ENCODE measurements at places on chromosomes 2 and 18. TPM values are rescaled to one million over a fixed set of nuclear protein-coding genes. Genes with fewer than 3 reads are reported as not detected.

BCL11A gene
- total RNA-seq, result not detected

- DNase-seq, result peak; percentile 60
These were observed 2.4 kb upstream of the LDLRAD4 start for GRCh38 chr18:13216092-13216582.

- DNase-seq, result peak; percentile 83
These were observed 71.7 kb downstream of the NCAPH start for GRCh38 chr2:96407041-96407918.

DNA sequence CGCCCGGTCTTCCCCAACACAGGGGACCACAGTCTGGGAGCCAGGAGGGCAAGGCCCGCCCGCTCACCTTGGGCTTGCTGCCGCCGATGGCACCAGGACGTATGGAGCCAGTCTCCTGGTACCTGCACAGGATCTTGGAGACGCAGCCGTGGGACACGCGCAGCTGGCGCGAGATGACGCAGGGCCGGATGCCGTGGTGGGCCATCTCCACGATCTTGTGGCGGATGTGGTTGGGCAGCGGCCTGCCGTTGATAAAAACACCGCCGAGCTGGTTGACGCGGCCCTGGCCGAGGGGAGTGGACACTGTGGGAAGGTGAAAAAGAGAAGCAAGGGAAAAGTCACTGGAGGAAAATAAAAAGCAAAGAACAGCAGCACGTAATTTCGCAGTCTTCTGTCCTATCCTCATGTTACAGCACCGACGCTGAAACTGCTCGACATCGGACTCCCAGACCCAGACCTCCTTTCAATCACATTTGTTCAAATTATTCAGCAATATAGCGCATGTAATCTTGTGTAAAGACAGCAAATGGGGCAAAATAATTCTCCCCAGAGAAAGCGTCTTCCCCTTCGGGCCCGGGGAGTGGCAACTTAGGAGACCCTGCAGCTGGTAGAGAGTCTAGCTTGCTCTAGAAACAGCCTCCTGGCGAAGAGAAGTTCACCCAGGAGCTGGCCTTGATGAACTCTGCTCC lies 1.7 kb downstream of the PAX3 start:
- DNase-seq, result no peak

GRCh38 chr2:72141881-72142451 lies 5.7 kb downstream of the CYP26B1 start:
- DNase-seq, result peak; percentile 13

ATP6V1C2 gene
- not detected for total RNA-seq

- DNase-seq, result no peak
These were observed 2.1 kb upstream of the TCF7L1 start for GRCh38 chr2:85131116-85131515.

DNA sequence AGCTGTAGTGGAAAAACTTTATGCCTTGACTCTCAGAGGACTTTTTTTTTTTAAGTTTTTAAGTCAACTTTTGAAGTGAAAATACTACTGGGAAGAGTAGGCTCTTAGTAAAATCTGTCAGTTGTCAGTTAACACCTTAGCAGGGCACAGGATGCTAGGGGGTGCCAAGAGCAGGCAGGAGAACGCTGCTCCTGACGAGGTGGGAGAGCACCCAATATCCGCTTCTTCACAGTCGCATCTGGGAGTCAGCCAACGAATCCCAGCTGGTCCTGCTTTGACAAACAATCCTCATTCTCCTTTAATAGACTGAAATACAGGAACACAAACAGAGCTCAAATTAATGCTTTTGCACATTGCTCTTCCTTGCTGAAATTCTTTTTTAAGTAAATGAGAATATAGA lies 709.5 kb upstream of the ACVR2A start:
- no peak for DNase-seq

- no peak for DNase-seq
These were observed 10.6 kb downstream of the CDK15 start for GRCh38 chr2:201816657-201817575.

MAPRE3 gene
- total RNA-seq, result 2.7 TPM

- DNase-seq, result no peak
These were observed 223.2 kb downstream of the PMAIP1 start for GRCh38 chr18:60123031-60123430.

DNA sequence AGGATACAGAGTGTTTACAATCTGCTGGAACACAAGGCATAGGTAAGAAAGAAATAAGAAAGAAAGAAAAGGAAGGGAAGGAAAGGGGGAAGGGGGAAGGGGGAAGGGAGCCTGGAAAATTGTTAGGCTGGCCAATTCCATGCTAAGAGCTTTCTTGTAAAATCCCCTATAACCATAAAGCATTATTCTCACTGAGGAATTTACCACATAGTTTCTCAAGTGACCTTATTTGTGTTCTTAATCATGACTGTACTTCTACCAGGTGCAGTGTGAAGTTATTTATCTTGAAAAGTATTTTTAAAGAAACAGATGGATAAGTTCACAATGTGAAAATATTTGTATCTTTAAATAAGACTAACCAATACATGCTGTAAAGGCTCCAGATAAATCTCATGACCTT lies 39.2 kb upstream of the KIDINS220 start:
- DNase-seq, result no peak

DNA sequence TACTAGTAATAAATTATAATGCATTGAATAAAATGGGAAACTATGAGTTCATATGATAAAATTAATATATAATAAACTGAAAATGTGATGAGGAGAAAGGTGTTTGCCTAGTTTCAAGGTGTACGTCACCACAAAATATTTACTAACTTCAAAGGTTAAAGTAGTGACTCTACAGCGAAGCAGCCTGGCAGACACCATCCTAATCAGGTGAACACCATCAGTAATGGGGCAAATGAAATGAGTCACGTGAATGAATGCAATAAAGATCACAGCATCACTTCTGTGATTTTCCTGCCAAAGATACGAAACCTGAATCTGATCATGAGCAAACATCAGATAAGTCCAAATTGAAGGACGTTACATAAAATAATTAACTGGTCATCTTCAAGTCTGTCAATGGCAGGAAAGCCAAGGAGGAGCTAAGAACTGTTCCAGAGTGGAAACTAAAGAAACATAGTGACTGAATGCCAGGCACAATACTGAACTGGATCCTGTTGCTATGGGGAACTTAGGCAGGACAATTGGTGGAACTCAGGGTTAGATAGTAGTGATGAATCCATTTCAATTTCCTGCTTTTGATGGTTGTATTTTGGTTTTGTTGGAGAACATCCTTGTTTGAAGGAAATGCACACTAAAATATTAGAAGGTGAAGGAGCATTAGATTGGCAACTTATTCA lies 12.1 kb upstream of the NOSTRIN start:
- no peak for DNase-seq

LYPD1 gene
- not detected for total RNA-seq

DNA sequence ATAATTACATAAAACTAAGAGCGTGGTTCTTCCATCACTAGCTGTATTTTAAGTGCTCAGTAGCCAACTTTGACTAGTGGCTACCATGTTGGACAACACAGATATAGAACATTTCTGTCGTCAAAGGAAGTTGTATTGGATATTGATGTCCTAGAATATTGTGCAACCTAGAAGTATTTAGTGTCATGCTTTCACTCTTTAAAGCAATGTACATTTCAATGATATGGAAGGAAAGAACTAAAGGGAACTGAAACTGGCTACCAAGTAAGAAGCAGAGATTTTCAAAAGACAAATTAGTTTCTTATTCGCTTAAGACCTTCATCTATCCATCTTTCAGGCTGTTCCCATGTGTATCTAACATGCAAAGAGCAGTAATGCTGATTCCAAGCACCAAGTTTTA lies 85.4 kb upstream of the EML6 start:
- DNase-seq, result no peak

- DNase-seq, result no peak
These were observed 104.1 kb upstream of the ITPRID2 start for GRCh38 chr2:181787310-181788048.

DNA sequence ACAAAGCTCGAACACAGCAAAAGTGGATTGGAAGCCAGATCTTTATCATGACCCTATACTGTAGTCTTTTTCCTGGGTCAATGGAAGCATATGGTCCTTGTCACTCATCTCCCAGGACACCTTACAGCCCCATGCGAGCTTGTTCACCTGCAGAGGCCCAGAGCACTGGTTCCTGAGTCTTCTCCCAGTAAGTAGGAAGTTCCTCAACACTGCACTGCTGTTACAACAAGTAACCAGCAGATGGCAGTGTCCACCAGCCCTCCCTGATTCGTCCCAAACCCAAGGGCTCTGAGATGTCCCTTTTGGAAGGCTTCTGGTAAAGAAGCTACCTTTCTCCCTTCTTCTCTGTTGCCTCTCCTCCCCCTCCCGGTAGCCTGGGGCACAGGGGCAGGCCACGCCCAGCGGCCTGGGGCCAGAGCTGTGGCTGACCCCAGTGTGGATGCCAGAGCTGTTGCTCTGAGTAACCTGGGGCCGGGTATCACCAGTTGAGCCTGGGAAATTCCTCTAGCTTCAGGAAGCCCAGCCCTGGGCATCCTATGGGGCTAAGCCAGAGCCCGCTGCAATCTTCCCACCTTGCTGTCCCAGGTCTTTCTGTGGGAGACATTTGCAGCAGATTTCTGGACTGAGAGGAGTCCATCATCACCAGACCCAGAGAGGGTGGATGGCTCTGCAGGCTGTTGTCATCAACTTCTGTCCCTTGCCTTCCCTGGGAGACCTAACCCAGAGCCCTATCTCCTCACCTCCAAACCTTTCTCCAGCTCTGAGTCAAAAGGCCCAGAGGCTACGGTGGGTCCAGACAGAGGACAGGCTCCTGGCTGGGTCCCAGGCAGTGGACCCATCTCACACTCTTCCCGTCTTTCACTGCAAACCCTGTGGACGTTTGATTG lies 5.3 kb upstream of the GDF7 start:
- peak; percentile 74 for DNase-seq

DNA sequence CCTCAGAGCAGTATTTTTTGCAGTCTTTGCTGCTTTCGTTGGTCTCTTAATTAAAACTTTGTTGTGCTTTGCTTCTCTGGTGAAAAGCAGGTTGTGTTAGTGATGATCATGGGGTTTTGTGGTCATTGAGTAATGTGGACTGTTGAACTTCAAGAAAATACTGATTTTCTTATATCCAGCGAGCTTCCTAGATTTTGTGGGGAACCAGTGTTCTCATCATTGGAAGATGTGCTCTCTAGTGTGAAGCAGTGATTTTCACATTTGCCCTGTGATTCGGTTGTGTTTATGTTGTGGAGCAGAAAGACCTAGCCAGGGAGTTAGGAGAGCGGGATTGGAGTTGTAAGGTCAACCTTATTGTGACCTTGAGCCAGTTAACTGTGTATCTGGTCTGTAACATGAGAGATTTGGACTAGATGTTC lies 12.4 kb downstream of the ASAP2 start:
- DNase-seq, result no peak

DNA sequence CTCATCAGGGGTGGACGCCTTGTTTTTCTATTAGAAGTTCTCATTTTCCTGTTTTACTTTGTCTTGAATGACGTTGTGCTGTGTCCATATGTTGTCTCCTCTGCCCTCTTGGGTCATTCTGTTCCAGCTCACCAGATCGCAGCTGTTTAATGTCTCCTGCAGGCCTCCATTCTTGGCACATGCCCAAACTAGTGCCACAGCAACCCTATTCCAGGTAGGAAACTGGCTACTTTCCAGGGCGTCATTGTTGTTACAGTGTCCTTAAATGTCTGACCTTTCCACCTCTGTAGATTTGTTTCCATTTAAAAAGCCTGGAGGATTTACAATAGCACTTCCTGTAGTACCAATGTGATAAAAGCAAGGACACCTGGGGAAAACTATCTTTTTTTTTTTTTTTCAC lies 500.7 kb downstream of the METTL4 start:
- DNase-seq, result no peak

DNA sequence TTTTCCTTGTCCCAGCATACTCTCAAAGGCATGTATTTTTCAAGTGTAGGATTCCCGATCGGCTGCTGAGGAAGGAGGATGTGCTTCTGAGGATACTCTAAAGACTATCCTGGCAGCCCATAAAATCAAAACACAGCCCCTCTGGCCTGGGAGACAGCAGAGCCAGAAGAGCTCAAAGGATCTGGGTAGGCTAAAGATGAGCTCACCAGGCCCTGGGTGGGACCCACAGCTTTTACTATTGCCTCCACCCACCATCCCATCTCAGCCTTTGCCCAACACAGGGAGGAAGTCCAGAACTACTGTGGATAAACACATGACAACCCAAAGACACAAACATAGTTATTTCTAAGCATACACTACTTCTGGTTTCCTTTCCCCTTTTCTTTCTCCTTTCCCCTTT lies 79.1 kb upstream of the ZFP36L2 start:
- no peak for DNase-seq

DNA sequence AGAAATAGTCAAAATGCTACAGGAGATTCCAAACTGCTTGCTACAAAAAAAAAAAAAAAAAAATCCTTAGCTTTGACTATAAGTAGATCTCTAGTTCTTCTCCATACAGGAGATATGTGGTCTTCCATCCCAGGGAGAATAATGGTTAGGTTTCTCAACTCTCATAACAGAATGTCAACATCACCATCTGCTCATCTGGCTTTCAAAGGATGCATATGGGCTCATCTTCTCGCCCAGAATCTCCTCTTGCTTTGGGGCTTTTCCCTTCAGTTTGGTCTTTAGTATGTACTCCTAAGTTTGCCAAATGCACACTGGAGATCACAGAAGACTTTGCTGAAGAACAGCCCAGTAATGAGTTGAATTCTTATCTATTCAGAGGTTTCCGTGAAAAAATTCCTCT lies 240.7 kb downstream of the NRXN1 start:
- DNase-seq, result no peak

DNA sequence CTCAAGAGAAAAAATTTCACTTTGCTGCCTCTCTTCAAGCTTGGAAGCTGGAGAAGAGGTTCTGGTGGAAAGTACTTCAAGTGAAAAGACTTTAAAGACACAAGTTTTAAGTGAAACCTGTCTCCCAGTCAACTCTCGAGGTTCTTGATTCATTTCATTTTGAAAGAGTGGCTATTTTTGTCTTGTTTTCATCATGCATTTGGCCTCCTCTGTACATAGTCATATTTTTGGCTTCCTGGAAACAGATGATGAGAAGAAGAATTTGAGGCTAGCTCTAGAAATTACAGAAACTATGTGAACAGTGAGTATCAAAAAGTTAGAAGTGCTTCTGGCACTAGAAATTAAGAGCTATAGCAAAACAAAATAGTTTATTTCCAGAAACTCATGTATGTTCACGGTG lies 124.8 kb downstream of the DTNA start:
- DNase-seq, result no peak

DNA sequence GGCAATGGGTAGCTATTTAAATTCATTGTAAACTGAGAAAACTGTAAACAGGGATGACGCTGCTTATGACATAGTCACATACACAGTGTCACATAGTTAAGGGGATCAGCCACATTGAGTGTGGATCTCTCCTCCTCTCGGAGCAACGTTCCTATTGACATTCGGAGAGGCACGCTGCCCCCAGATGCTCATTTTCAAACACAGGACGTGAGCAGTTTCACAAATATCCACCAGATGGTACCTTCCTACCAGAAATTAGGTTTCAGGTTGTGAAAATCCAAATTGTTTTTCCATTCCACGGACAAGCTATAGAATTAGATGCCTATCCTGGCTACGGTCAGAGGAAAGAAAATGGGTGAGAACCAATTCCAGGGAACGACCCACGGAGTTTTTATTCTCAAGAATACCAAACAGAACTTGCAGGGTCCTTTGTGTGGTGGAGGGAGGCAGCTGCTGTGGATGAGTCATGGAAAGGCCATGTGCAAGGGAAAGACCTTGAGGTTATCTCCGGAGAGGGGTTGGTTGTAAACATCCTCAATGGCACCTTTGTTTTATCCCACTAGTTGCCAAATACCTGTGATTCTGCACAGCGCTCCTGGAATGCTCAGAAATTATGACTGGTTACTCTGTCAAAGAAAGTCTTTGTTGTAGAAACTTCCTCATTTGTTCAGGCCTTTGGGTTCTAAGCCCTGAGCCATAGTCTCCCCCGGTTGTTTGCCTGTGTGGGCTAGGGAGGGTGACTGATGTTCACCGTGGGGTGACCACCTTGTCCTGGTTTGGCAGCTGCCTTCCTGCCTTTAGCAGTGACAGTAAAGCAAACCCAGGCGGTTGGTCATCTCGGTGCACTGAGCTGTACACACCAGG lies 88.0 kb downstream of the ACTR3 start:
- DNase-seq, result no peak
